ENCODE measurements at places on chromosomes 1 and 21. TPM values are rescaled to one million over a fixed set of nuclear protein-coding genes. Genes with fewer than 3 reads are reported as not detected.

RHBG gene
- total RNA-seq: not detected

AUNIP gene
- total RNA-seq: 2.7 TPM

FAM72B gene
- 3.6 TPM for total RNA-seq

PLA2G2C gene
- total RNA-seq: not detected

TRABD2B gene
- total RNA-seq: under 0.01 TPM

GJC2 gene
- total RNA-seq: 4.6 TPM

CLCA4 gene
- total RNA-seq: not detected

ANKRD35 gene
- total RNA-seq: 8.8 TPM

TBX15 gene
- total RNA-seq: 0.24 TPM

GJA4 gene
- 0.39 TPM for total RNA-seq

ALPL gene
- 1.7 TPM for total RNA-seq

ALG14 gene
- 1.2 TPM for total RNA-seq

OR2L3 gene
- total RNA-seq: not detected

NBPF4 gene
- not detected for total RNA-seq

TEDDM1 gene
- not detected for total RNA-seq

TSTD1 gene
- total RNA-seq: 14.6 TPM

GJA8 gene
- total RNA-seq: not detected

LAMB3 gene
- total RNA-seq: 4.8 TPM

LRRC3 gene
- 1.0 TPM for total RNA-seq

CACNA1S gene
- not detected for total RNA-seq

SPRR4 gene
- not detected for total RNA-seq

APCS gene
- not detected for total RNA-seq

SLAMF7 gene
- 2.7 TPM for total RNA-seq

SLAMF8 gene
- total RNA-seq: not detected

PRRX1 gene
- total RNA-seq: 51.3 TPM

SPRR2F gene
- not detected for total RNA-seq

CA6 gene
- total RNA-seq: not detected

SYNC gene
- total RNA-seq: 2.4 TPM

AMPD1 gene
- not detected for total RNA-seq

KLHDC8A gene
- 0.08 TPM for total RNA-seq

ANGPTL7 gene
- not detected for total RNA-seq

IGSF9 gene
- 0.13 TPM for total RNA-seq

NRIP1 gene
- total RNA-seq: 18.4 TPM

LCE3E gene
- not detected for total RNA-seq

TIE1 gene
- 2.8 TPM for total RNA-seq

EDARADD gene
- 0.48 TPM for total RNA-seq

HNRNPCL2 gene
- not detected for total RNA-seq

PLA2G4A gene
- total RNA-seq: 5.9 TPM

MYOG gene
- total RNA-seq: 22.8 TPM

CELA2A gene
- total RNA-seq: not detected

APP gene
- total RNA-seq: 360 TPM

ACAP3 gene
- total RNA-seq: 18.0 TPM

COL8A2 gene
- total RNA-seq: 0.24 TPM

GBP4 gene
- total RNA-seq: not detected

WDR26 gene
- total RNA-seq: 58.6 TPM

TCEANC2 gene
- total RNA-seq: 2.2 TPM

UFC1 gene
- 70.3 TPM for total RNA-seq

HMGCS2 gene
- not detected for total RNA-seq

DDAH1 gene
- 27.3 TPM for total RNA-seq

DYNLT5 gene
- total RNA-seq: not detected

CYP4X1 gene
- 0.32 TPM for total RNA-seq

FGGY gene
- 8.2 TPM for total RNA-seq

ROR1 gene
- 18.7 TPM for total RNA-seq

CDC42BPA gene
- total RNA-seq: 15.6 TPM

MAB21L3 gene
- total RNA-seq: not detected

CSF1 gene
- 33.3 TPM for total RNA-seq
